Epithelial cell of alveolus of lung (primary cell): ENCODE measurements at places on chromosomes 6 and 20. TPM values are rescaled to one million over a fixed set of nuclear protein-coding genes. Genes with fewer than 3 reads are reported as not detected.

HLA-DMA gene
- 1.0 and 9.3 TPM in 2 replicates for total RNA-seq

MAPK13 gene
- total RNA-seq = 5.7 and 23.0 TPM in 2 replicates

POU3F2 gene
- not detected in 2 replicates for total RNA-seq

SNX5 gene
- total RNA-seq = 63.2 and 126 TPM in 2 replicates

EYA4 gene
- 10.3 and 44.1 TPM in 2 replicates for total RNA-seq

NFATC2 gene
- 1.2 TPM in 1 of 2 replicates, not detected in the other for total RNA-seq

C6orf15 gene
- total RNA-seq = 0.65 TPM in 1 of 2 replicates, not detected in the other

MOG gene
- not detected in 2 replicates for total RNA-seq

SLC2A4RG gene
- 25.2 and 58.7 TPM in 2 replicates for total RNA-seq

ECT2L gene
- not detected in 2 replicates for total RNA-seq

RAD21L1 gene
- total RNA-seq = 0.52 and 0.88 TPM in 2 replicates

ETV7 gene
- 0.48 and 1.3 TPM in 2 replicates for total RNA-seq

TRAPPC3L gene
- not detected in 2 replicates for total RNA-seq

GJA10 gene
- 0.13 TPM in 1 of 2 replicates, not detected in the other for total RNA-seq

TAAR9 gene
- total RNA-seq = not detected in 2 replicates

GSTA4 gene
- total RNA-seq = 35.8 and 45.8 TPM in 2 replicates

AK9 gene
- 1.4 and 2.2 TPM in 2 replicates for total RNA-seq

BEND3 gene
- total RNA-seq = 1.4 and 1.7 TPM in 2 replicates

OTOR gene
- not detected in 2 replicates for total RNA-seq

CST2 gene
- 0.56 TPM in 1 of 2 replicates, not detected in the other for total RNA-seq

TUBB1 gene
- total RNA-seq = not detected in 2 replicates

SASH1 gene
- 15.4 and 17.0 TPM in 2 replicates for total RNA-seq

GABBR1 gene
- total RNA-seq = 4.0 and 12.3 TPM in 2 replicates

ADGRB3 gene
- 0.26 and 0.48 TPM in 2 replicates for total RNA-seq

REM1 gene
- total RNA-seq = not detected in 2 replicates

SIGLEC1 gene
- total RNA-seq = not detected in 2 replicates

HMGN3 gene
- total RNA-seq = 40.6 and 58.4 TPM in 2 replicates

IL17A gene
- not detected in 2 replicates for total RNA-seq

PPP1R14C gene
- total RNA-seq = 1.8 TPM in 1 of 2 replicates, not detected in the other

MDFI gene
- 38.1 and 123 TPM in 2 replicates for total RNA-seq
